Naive thymus-derived CD4-positive, alpha-beta T cell (primary cell): ENCODE measurements at places on chromosomes 4 and X. TPM values are rescaled to one million over a fixed set of nuclear protein-coding genes. Genes with fewer than 3 reads are reported as not detected.

DNA sequence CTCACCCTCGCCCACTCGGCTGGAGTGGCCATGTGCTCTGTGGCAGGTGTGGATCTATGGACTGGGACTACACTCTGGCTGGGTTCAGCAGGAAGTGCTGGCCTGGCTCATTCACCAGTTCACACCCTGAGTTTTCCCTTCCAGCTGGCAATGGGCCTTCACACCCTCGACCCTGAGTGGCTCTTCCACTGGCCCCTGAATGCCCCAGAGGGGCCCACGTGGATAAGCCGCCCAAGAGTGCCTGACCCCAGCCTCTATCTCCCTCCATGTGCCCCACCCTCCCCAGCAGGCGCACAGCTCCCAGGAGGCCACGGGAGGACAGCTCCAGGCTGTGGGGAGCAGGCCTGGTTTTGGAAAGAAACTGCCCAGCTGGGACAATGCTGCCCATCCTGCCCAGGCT lies 234.1 kb downstream of the AFAP1 start:
- no peaks in the 10 kb centered on the region for H3K4me1 ChIP-seq
- no peaks in the 10 kb centered on the region for H3K36me3 ChIP-seq
- no peak for DNase-seq
- no peaks in the 10 kb centered on the region for H3K27me3 ChIP-seq
- H3K4me3 ChIP-seq: no peak overlapping the region

GRCh38 chrX:74526764-74527163 lies 87.7 kb downstream of the RLIM start:
- no peak for DNase-seq
- H3K36me3 ChIP-seq: no peaks in the 10 kb centered on the region
- no peaks in the 10 kb centered on the region for H3K4me1 ChIP-seq
- no peak overlapping the region for H3K27ac ChIP-seq

- H3K4me1 ChIP-seq: no peaks in the 10 kb centered on the region
- DNase-seq: no peak
- H3K27me3 ChIP-seq: no peaks in the 10 kb centered on the region
- no peaks in the 10 kb centered on the region for H3K36me3 ChIP-seq
Measured at GRCh38 chr4:130722361-130722760, 1626.4 kb downstream of the C4orf33 start.

The SPANXN3 gene
- total RNA-seq: not detected

- no peaks in the 10 kb centered on the region for H3K4me1 ChIP-seq
- H3K36me3 ChIP-seq: no peaks in the 10 kb centered on the region
- no peak overlapping the region for H3K4me3 ChIP-seq
- DNase-seq: no peak
Measured at GRCh38 chrX:18698737-18699650, 8.5 kb upstream of the PPEF1 start.

- H3K27ac ChIP-seq: no peak overlapping the region
- H3K36me3 ChIP-seq: no peaks in the 10 kb centered on the region
- H3K4me3 ChIP-seq: no peak overlapping the region
- no peaks in the 10 kb centered on the region for H3K4me1 ChIP-seq
Measured at GRCh38 chr4:87097075-87097474, 123.3 kb downstream of the KLHL8 start.

- no peaks in the 10 kb centered on the region for H3K36me3 ChIP-seq
- no peak overlapping the region for H3K4me3 ChIP-seq
- peaks cover 23% of the 10 kb centered on the region for H3K27me3 ChIP-seq
Measured at GRCh38 chr4:125313989-125314667, 627 bp upstream of the FAT4 start.

DNA sequence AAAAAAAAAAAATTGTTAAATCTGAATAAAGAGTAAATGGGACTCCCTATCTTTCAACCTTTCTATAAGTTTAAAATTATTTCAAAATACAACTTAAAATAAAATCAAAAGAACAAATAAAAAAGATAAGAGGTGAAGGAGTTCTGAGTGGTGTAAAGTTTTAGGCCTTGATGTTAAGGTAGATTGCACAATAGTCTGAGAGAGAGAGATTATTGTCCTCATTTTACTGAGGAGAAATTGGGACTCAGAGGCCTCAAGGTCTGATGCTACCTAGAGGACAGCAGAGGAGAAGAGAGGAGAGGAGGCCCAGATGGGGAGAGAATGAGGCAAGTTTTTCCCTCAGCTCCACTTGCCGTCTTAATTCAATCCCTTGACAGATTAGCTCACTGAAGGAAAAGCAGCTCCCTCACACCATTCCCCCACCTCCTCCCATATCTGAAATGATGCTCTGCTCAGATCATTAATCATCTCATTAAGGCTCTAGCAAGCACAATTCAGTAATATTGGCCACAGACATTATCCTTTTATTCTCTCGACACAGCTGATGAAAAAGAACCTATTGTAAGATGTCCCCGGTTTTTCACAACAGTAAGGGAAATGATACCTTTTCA lies 106.3 kb upstream of the PTPN13 start:
- no peak overlapping the region for H3K27ac ChIP-seq
- H3K4me1 ChIP-seq: no peaks in the 10 kb centered on the region
- DNase-seq: no peak
- H3K27me3 ChIP-seq: no peaks in the 10 kb centered on the region
- no peak overlapping the region for H3K4me3 ChIP-seq
- no peaks in the 10 kb centered on the region for H3K36me3 ChIP-seq

The ANXA3 gene
- total RNA-seq: 6.7 and 7.4 TPM in 2 replicates

DNA sequence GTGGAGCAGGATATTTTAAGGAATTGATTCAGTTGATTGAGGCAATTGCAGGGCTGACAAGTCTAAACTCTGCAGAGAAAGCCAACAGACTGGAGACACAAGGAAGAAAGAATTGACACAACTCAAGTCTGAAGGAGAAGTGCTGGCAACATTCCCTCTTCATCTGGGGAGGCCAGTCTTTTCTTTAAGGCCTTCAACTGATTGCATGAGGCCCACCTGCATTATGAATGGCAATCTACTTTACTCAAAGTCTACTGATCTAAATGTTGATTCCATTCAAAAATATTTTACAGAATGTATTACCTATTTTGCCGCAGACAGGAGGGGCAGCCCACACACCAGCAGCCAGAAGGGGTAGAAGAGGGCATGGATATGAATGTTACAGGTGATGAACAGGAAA lies 425.2 kb downstream of the PCDH10 start:
- no peaks in the 10 kb centered on the region for H3K27me3 ChIP-seq
- no peak for DNase-seq
- H3K4me3 ChIP-seq: no peak overlapping the region
- H3K27ac ChIP-seq: no peak overlapping the region
- H3K36me3 ChIP-seq: no peaks in the 10 kb centered on the region
- no peaks in the 10 kb centered on the region for H3K4me1 ChIP-seq

DNA sequence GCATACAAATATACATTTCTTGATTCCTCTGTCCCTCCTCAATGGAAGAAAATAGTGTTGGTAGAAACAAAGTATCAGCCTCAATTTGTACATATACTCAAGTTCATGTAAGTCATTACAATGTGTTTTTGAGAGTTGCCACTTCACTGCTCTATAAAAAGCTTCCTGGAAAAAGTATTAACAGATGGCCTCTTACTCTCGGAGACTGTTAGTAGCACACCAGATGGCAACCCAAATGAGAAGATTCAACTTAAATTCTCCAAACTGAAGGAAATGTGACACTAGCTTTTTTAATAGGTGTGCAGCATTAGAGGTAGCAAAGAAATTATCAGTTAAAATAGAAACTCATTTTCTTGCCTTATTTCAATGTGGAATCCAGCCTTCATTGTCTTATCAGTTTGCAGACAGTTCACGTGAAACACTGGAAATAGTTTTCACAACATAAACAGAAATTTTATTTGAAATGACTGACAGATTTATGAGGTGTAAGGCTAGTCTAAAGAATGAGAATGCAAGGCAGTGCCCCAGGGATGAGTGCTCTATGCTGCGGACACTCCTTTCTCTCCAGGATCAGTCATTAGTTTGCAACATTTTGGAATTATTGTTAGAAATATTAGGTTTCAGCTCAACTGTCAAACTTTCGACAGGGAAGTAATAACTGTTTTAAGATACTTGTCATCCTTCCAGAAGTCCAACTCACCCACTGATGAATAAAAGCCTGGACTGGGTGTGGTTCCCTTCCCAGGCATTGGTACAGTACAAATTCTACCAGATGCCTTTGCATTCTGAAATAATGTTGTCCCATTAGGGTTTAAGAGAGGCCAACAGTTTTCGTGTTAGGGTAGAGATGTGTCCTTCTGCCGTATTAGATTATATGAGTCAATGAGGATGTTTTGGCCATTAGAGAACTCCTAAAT lies 50.9 kb downstream of the IDS start:
- H3K36me3 ChIP-seq: no peaks in the 10 kb centered on the region
- no peak overlapping the region for H3K4me3 ChIP-seq
- DNase-seq: no peak
- H3K4me1 ChIP-seq: no peaks in the 10 kb centered on the region

The ARHGAP4 gene
- 305 and 310 TPM in 2 replicates for total RNA-seq

DNA sequence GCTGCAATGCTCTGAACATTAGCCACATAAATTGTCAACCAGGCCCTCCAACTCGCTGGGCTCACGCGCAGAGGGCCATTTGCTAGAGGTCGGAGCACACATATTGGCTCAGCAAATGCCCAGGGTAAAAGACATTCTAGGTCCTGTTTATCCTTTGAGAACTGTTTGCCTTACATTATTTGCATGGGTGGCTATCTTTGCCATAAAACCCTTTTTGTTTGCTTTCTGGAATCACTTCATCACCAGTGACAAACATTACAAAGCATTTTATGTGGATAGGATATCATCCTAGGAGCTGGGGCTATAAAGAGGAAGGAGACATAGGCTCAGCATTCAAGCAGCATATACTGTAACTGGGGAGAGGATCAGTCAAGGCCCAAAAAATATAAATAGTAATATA lies 149.2 kb upstream of the RAI2 start:
- no peaks in the 10 kb centered on the region for H3K36me3 ChIP-seq
- H3K4me1 ChIP-seq: no peaks in the 10 kb centered on the region
- no peak overlapping the region for H3K27ac ChIP-seq

DNA sequence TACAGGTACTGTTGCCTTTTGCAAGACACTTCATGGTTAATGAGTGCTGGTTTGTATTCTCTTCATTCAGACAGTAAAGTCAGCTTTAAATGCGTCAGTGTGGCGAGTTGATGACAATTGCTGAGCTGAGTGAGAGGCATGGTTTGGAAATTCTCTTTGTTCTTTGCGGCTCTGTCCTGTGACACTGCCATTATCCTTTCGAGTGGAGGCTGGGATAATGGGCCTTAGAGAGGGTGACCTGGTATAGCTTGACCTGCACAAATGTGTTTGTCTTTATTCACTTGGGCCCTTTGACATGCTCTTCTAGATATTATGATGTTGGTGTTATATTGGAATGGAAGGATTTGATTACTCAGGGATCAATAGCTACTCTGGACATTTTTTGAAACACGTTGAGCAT lies 208.5 kb upstream of the FAT1 start:
- no peaks in the 10 kb centered on the region for H3K4me1 ChIP-seq
- H3K27me3 ChIP-seq: no peaks in the 10 kb centered on the region
- H3K4me3 ChIP-seq: no peak overlapping the region
- DNase-seq: no peak
- H3K27ac ChIP-seq: no peak overlapping the region

DNA sequence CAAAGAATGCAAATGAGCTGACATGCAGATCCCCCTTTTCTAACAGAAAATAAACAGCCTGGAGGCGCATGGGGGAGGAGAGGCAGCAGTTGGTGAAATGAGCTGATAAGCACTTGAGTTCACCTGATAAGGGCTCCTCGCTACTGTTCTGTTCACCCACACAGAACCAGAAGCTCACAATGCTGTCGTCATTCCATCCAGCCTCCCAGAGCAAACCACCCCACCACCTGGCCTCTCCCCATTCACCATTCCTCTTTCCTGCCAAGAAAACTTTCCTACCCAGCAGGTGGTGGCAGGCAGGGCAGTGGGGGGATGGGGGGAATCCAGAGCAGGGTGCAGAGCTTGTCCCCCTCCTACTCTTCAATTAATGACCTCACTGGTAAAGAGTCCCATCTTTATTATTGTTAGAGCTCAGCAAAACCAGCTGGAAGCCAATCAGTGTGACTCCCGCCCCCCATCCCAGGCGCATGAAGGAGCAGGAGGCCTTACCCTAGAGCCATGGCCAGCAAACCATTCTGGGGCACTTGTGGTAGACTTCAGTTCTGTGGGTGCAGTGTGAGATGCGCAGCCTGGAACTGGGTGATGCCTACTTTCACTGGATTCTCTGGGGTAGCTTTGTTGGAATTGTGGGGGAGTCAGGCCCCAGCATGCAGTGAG lies 350.3 kb downstream of the ZIC3 start:
- no peaks in the 10 kb centered on the region for H3K4me1 ChIP-seq
- no peaks in the 10 kb centered on the region for H3K27me3 ChIP-seq
- H3K36me3 ChIP-seq: no peaks in the 10 kb centered on the region
- DNase-seq: no peak

DNA sequence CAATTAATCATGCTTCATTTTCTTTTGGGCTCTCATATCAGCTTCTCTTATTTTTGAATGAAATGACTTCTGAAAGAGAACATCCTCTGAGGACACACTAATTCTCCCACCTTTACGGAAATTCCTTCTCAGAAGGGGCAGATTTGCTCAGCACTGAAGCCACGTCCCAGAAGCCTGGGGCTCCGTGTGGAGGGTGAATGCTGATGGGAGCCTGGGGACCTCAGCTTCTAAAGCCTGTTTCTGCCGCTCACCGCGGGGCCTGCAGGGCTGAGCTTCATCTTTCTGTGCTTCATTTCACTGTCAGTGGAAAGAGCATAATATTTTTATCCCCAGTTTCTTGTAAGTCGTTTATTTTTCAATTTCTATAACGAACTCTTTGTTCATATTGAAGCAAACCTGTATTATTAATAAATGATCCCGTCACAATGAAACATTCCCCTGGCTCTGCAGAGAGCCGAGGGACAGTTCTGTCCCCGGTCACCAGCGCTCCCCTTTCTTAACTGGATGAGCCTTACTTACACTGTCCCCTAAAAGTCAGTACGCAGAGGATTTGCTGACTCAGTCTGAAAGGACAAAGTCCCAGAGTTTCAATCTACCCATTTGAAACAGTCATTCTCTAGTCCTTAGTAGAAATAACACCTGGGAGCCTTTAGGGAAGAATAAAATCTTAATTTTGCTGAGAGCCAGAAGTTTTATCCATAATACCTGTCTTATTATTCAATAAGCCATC lies 364.6 kb upstream of the FAT1 start:
- H3K36me3 ChIP-seq: no peaks in the 10 kb centered on the region
- H3K4me1 ChIP-seq: no peaks in the 10 kb centered on the region
- DNase-seq: no peak
- no peaks in the 10 kb centered on the region for H3K27me3 ChIP-seq
- H3K4me3 ChIP-seq: no peak overlapping the region

The PHEX gene
- 0.32 TPM for total RNA-seq

DNA sequence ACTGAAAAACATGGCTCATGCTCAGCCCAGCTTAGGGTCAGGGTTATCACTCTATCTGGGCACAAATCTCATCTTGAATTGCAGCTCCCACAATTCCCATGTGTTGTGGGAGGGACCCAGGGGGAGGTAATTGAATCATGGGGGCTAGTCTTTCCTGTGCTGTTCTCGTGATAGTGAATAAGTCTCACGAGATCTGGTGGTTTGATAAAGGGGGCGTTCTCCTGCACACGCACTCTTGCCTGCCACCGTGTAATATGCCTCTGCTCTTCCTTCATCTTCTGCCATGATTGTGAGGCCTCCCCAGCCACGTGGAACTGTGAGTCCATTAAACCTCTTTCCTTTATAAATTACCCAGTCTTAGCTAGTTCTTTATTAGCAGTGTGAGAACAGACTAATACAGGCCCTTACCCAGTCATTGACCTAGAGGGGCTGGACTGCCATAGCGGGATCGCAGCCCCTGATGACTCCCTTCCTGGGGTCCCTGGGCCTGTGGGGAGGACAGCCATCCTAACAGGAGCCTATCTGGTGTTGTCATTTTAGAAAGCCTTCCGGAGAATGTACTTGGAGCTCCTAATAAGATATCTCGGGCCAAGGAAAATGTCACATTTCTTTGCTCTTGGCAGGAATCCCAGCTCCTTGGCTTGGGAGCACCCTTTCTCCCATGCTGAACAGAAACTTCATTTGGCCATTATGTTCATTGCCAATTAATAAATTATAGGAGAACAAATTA lies 112.6 kb downstream of the PHKA2 start:
- H3K27ac ChIP-seq: no peak overlapping the region
- no peak overlapping the region for H3K4me3 ChIP-seq
- H3K27me3 ChIP-seq: no peaks in the 10 kb centered on the region
- DNase-seq: no peak
